ENCODE measurements at places on chromosomes 2 and 18.

DNA sequence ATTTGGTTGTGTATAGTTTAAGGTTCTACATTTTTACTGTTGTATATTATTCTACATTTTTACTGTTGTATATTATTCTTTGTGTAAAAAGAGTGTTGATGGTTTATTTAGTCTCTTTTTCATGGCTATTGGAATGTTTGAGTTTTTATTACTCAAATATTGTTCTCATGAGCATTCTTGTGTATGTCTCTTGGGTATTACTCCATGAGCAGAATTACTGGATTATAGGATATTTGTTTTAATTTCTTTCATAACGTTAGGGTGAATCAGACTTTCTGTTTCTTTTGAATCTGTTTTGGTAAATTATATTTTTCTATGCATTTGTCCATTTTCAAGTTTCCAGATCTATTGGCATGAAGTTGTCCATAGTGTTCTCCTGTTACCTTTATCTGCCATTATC is 111.6 kb downstream of the DYNAP start:
- no peak for DNase-seq

GRCh38 chr18:76838182-76838581 is 15.8 kb downstream of the ZNF236 start:
- no peak for DNase-seq

- no peak for DNase-seq
Measured at GRCh38 chr2:15158532-15158931, 402.6 kb downstream of the NBAS start.

DNA sequence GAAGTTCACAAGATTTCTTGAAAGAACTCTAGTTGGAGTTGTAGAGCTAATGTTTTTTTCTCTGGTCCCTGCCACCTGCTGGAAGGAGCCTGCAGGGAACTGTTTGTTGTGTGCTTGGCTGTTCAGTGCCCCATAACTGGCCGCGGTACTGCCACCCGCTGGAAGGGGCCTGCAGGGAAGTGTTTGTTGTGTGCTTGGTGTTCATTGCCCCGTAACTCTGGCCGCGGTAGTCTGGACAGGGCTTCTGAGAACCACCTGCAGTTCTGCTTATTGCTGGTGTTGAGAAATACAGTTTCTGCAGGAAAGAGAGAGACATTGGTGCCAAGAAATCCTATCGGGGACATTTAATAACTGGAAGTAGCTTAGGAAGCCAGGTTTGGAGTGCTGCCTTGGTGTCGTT is 58.1 kb downstream of the AGAP1 start:
- no peak for DNase-seq

- no peak for DNase-seq
Measured at GRCh38 chr18:12998332-12999060, 7.3 kb downstream of the CEP192 start.

- no peak for DNase-seq
Measured at GRCh38 chr2:109340381-109340780, 211.4 kb downstream of the SH3RF3 start.

DNA sequence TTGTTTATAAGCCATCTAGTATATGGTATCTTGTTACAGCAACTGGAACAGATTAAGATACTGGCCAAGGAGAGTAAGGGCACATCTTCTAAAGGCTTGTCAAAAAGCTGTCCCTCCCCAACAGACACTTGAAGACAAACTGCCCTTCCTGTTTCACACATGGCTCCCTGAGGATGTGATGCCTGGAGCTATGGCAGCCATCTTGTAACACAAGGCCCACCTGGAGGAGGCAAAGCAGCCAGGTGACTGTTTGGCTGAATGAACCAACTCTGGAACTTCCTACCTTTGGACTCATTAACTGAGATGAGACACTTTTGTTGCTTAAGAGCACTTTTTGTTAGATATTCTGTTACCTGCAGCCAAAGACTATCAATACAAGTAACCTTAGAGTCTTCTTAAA is 54.4 kb downstream of the SNORC start:
- no peak for DNase-seq

DNA sequence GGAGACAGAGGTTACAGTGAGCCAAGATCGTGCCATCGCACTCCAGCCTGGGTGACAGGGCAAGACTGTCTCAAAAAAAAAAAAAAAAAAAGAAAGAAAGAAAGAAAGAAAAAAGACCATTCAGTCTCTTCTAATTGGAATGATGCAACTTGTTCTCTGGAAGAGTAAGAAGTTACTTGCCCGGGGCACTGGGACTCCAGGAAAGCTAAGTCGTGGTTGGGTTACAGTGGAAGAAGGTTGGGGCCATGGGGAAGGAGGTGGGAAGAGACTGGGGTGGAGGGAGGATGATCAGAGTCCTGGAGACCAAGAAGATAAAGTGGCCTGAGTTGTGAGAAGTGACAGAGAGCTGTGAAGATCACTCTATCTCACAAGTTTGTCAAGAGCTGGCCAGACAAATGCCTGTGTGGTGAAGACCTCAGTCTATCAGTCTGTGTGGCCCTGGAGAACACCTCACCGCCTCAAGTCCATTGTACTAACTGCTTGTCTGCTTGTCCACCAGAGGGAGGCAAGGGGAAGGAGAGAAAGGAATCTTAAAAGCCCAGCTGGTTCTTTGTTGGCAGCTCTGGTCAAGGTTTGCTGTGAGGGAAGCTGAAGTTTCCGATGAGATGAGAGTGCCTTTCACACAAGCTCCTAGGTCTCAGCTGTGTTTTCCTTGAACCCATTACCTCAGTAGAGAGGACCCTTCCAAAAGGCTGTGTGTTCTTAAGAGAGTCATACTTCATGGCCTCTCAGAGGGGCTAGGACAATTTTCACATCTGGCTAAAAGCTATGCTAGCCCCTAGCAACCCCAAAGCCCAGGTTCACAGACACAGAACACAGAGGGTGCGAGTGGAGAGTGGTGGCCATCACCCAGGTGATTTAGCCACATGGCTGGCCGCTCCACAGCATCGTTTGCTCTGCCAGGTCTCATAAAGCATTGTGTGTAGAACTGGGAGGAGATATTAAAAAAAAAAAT is 72.0 kb upstream of the TMEM178A start:
- no peak for DNase-seq

Data from esophagus squamous epithelium (tissue), 5 donors.